ENCODE measurements at places on chromosomes 6 and 20. TPM values are rescaled to one million over a fixed set of nuclear protein-coding genes. Genes with fewer than 3 reads are reported as not detected.

Gene TNFRSF21
- 23.1 TPM for total RNA-seq

Gene C6orf132
- 0.75 TPM for total RNA-seq

Gene MYO6
- total RNA-seq = 32.5 TPM

Gene TRMT6
- 9.7 TPM for total RNA-seq

Gene HDGFL1
- total RNA-seq = not detected

Gene PLN
- not detected for total RNA-seq

Gene HLA-DQA2
- not detected for total RNA-seq

Gene SAMD5
- total RNA-seq = 9.2 TPM

Gene TBXT
- total RNA-seq = not detected

Gene GNL1
- 76.7 TPM for total RNA-seq

Gene SDC4
- 21.2 TPM for total RNA-seq

Gene UBE3D
- 2.5 TPM for total RNA-seq

Gene MOXD1
- 9.1 TPM for total RNA-seq

Gene SCRT2
- total RNA-seq = not detected

Gene FHL5
- not detected for total RNA-seq

Gene CENPB
- total RNA-seq = 91.1 TPM

Gene ZKSCAN3
- total RNA-seq = 7.8 TPM

DNA sequence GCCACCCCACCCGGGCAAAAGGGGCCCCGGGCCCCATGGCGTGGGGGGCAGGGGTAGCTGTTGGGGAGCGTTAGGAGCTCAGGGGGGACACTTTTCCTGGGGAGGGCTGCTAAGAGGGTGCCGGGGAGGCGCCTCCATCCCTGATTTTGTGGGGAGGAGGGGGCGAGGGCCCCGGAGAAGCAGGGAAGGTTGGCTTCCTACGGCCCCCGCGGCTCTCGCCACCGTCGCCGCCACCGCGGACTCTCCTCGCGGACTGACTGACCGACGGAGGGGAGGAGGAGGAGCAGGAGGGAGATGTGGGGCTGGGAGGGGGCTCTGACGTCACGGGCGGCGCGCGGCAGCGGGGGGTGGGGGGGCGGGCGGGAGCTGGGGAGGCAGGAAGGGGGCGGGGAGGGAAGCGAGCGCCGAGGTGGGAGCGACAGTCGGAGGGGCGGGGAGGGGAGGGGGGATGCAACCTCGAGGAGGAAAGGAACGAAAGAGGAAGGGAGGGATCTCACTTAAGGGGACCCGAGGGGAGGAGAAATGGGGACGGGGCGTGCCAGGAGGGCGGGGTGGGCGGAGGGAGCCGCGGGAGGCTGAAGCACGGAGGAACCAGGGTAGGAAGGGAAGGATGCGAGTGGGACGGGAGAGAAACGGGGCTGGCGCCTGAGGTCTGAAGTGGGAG lies 5.1 kb downstream of the GABBR1 start:
- DNase-seq = no peak

DNA sequence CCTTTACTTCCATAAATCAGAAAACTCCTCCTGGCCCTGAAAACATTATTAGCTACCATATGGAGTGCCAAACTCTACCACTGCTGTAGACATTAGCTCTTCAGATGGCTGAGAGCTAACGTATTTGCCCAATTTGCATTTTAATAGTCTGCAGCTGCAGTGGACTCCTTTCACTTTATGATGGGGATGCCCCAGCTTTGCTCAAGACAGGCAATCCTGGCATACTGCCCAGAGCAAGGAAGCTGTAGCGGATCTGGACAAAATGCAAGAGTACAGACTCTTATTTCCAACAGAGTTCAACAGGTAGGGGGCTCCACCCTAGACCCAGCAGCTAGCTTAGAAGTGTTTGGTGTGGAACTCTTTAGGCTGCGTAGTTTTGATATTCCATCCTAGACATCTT lies 246.7 kb downstream of the FOXC1 start:
- DNase-seq = no peak

DNA sequence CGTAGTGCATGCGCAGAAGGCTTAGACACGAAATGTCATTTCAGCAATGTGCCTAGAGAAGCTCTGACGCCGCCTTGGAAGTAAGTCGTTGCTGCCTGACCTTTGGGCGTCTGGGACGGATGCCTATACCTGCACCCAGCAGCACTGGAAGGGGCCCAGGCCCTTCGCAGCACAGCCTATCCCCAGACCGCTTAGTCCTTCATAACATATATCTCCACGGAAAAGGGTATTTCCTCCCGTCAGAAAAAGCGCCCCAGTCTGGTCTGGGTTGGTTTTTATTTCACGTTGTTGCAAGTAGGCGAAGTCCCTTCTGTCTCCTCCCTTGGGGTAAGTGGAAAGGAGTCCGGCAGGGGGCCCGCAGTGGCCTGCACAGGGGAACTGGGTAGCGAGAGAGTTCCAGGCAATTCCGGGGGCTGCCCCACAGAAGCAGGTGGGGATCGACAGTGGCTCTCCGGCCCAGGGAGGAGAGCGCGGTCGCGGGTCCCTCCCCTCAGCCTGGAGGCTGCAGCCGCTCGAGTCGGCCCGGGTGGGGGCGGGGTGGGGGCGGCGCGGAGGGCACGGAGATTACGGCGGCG lies 559 bp upstream of the EYA4 start:
- no peak for DNase-seq

GRCh38 chr6:149860834-149861602 lies 3.1 kb downstream of the LRP11 start:
- no peak for DNase-seq

- DNase-seq = no peak
These were observed 51.9 kb downstream of the ERMARD start for GRCh38 chr6:169803271-169803811.

GRCh38 chr6:73107016-73107415 lies 118.3 kb downstream of the KHDC1L start:
- no peak for DNase-seq

- DNase-seq = no peak
These were observed 37.8 kb downstream of the PPP1R16B start for GRCh38 chr20:38843346-38843745.

DNA sequence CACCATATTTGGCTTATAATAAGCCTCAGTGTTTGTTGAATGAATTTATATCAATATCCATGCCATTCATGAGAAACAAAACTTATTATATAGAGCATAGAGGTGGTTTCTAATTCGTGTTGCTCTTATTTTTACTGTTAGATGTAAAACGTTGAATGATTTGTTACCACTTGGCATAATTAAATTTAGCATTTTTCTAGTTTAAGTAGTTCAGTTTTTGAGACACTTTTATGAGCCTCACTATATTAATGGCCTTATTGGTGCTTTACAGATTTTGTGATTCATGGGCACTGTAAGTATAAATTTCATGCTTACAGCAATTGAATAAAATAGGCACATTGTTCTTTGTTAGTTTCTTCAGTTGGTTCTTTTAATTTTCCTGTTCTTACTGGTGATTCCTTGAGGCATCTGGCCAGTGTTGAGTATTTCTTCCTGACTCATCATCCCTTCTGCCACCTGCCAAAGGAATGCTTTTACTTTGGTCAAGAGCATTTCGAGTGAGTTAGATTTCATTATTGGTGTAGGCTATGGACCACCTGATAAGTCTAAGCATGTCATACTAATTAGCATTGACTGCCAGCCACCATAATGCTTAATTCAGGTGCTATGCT lies 34.8 kb downstream of the CDKAL1 start:
- DNase-seq = no peak

- DNase-seq = no peak
These were observed 22.4 kb downstream of the SASH1 start for GRCh38 chr6:148365041-148365440.

- DNase-seq = no peak
These were observed 24.2 kb downstream of the ZNF311 start for GRCh38 chr6:28980852-28981430.

GRCh38 chr6:5786321-5786968 lies 220.3 kb downstream of the NRN1 start:
- DNase-seq = no peak

GRCh38 chr20:199996-200395 lies 10.5 kb upstream of the DEFB128 start:
- DNase-seq = no peak

GRCh38 chr6:17580518-17581048 lies 19.5 kb upstream of the FAM8A1 start:
- no peak for DNase-seq

DNA sequence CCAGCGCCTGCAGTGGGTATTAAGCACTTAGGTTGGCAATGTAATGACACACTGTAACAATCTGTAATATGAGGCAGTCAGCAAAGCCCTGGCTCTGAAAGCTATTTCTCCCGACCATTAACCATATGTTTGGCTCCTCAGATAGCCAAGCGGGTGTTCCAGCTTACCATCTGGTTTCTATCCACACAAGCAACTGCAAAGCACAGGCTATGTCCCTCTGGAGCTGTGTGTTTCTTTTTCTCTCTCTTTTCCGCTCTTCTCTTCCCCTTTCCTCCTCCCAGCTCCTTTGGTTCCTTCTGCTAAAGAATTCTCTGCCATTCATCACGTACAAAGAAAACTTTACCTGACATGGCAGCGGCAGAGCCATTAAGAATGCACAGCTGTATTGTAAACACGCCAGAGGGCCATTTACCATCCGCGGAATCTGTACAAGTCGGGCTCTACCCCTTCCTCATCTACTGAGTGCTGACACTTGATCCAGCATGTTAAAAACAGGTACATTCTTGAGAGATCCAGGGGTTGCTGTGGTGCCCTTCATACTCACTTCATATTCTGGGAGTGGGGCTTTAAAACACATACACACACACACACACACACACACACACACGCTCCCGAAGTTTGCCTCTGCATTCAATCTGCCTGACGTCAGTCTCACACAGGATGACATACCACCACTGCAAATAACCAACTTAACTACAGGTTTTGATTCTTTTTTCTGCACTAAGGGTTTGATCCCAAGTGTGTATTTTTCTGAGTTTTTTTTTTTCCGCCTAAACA lies 77.2 kb downstream of the BACH2 start:
- DNase-seq = no peak

DNA sequence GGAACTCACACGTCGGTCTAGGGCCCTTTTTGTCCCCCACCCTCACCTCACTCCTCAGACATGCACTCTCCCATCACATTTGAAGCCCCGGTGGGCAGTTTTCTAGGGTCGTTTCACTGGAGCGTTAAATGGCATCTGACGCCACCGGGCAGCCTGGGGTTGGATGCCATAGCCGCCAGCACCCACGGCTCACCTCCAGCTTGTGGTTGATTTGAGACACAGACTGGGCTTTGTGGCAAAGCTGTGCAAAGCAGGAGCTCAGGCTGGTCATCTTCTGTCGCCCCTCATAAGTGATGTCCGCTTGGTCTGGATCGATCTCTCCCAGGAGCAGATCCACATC lies 530 bp downstream of the GOPC start:
- no peak for DNase-seq

- DNase-seq = no peak
These were observed 83.6 kb upstream of the HSF2 start for GRCh38 chr6:122315842-122316241.

DNA sequence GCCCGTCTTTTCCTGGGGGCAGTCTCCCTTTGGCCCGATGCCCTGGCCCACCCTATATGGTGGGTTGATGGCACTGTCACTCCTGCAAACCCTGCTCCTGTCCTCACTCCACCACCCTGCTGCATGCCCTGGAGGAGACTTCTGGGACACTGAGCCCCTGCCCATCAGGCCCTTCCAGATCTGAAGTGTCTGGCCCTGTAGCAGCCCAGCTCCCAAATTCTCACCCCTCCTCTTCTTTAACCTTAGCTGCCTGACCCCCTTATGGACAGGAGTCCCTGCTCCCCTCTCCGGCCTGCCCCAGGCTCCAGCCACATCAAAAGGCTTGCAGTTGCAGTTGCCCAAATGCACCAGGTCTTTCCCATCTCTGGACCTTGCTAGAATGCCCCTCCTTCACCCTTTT lies 20.8 kb upstream of the SLC32A1 start:
- DNase-seq = no peak

- DNase-seq = no peak
These were observed 33.5 kb upstream of the MANEA start for GRCh38 chr6:95543798-95544197.

DNA sequence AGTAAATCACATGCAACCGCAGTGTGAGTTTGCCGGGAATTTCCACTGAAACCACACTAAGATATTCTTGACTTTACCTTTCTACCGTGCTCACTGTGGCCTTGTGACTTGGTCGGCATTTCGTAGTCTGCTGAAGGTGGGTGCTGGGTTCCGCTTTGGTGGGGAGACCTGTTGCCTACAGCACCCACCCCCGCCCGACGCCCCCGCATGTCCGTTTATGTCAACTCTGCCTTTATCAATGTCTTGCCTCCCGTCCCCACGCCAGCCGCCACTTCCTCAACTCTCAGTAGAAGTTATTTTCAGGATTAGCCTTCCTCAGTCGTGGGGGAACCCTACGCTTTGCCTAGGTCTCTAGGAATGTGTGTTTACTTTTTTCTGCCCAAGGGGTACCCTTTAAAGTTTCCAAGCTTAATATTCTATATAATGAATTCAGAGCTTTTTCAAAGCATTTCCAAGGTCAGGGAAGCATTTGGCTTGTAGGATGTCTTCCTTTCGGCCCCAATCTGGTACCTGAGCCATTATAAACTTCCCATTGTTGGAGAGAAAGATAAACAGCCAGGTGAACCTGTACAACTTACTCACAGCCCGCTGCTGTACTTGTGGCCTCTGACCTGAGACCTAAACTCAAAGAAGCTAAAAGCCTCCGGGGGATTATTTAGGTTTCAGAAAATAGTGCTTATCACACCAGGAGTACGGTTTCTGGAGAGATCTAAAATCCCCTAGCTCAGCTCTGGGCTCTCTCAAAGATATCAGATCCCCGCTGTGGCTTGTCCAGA lies 54.2 kb downstream of the TBC1D7 start:
- no peak for DNase-seq

GRCh38 chr20:24835195-24835594 lies 113.9 kb upstream of the CST7 start:
- DNase-seq = no peak

DNA sequence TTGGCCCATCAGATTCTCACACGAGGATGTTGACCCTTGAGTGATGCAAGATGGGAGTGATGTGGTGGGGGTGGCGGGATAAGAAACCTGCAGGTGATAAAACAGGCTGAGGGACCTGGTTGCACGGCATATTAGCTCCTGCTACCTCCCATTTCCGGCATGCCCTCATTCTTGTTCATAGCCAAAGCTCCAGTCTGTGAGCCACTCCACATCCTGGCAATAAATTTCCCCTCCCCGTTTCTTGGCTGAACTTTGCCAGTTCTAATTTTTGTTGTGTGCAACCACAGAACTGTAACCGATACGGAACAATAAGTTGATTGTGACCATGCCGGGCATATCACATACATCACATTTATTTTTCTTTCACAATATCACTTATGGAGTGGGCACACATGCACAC lies 41.6 kb upstream of the NFATC2 start:
- DNase-seq = no peak

DNA sequence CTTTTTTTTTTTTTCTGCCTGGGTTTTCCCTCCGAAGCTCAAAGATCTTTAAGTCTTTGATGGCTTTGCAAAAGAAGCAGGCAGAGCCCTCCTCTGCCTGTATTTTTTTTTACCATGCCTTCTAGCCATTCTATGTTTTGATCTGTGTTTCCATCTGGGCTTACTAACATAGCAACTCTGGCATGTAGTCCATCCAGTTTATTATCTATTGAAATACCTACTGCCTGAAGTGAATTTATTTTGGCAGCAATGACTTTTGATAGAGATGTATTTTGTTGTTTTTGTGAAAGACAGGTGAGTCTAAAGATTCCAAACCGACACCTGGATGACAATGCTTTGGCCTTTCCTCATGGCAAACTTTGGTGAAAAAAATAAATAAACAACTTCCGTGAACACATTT lies 1157.7 kb upstream of the MAP3K7 start:
- no peak for DNase-seq

GRCh38 chr6:28922821-28923317 lies 916 bp downstream of the TRIM27 start:
- DNase-seq = no peak
